Testis (tissue), 5 donors: ENCODE measurements at places on chromosomes 7 and 10.

DNA sequence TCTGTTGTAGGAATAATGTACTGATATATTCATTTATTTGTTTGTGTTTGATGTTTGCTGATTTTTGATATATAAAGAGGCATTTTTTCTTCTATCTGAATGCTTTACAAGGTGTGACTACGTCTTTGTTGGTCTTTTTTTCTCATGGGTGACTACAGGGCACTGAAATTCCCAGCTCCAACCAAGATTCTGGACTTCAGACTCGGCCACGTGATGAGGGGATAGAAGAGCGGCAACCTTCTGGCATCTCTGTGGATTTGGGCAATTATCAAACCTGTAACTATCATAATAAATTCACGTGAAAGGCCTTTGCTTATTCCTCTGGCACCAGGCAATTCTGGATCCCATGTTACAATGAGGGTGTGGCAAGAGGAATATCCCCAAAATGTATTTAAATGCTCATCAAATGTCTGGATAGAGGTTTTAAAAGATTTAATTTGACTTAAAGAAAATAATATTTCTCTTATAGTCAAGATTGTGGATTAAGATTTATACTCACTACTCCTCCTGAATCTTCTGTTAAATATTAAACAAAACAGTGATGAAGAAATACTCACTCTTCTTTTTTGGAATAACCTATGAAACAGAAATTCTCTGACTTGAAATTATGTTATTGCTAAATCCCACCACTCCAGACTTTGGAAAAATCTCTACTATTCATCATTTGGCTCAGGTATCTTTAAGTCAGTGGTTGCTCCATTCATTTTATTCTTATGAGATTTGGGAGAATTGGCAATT is 276.3 kb downstream of the GPR37 start:
- no peak for DNase-seq
- no peaks in the 10 kb centered on the region for H3K27me3 ChIP-seq
- H3K4me1 ChIP-seq = no peaks in the 10 kb centered on the region
- H3K36me3 ChIP-seq = no peaks in the 10 kb centered on the region
- no peak overlapping the region for H3K4me3 ChIP-seq

DNA sequence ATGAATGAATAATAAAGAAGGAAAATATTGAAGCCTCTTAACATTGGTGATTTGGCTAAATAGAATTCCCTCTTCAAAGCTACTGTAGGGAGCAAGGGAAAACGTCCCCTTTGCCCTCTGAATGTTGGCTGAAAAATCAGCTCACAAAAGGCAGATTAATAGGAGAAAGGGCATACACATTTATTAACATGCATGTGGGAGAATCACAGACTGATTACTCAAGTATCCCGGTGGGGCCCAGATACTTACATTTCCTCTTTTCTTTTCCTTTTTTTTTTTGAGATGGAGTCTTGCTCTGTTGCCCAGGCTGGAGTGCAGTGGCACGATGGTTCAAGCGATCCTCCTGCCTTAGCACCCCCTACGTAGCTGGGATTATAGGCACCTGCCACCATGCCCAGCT is 68.5 kb downstream of the HK1 start:
- H3K4me1 ChIP-seq = peaks cover 8% of the 10 kb centered on the region
- DNase-seq = no peak
- H3K36me3 ChIP-seq = no peaks in the 10 kb centered on the region
- H3K4me3 ChIP-seq = no peak overlapping the region
- no peak overlapping the region for H3K27ac ChIP-seq

GRCh38 chr10:112283100-112283499 is at the start of gene TECTB:
TECTB (plus strand) TSS chr10:112283400; CDS start chr10:112283735, 335 bp downstream.
- H3K4me1 ChIP-seq = no peaks in the 10 kb centered on the region
- no peak within 1 kb of the TSS for H3K4me3 ChIP-seq
- H3K27me3 ChIP-seq = no peaks in the 10 kb centered on the region
- no peak for DNase-seq
- H3K36me3 ChIP-seq = no peaks in the 10 kb centered on the region

DNA sequence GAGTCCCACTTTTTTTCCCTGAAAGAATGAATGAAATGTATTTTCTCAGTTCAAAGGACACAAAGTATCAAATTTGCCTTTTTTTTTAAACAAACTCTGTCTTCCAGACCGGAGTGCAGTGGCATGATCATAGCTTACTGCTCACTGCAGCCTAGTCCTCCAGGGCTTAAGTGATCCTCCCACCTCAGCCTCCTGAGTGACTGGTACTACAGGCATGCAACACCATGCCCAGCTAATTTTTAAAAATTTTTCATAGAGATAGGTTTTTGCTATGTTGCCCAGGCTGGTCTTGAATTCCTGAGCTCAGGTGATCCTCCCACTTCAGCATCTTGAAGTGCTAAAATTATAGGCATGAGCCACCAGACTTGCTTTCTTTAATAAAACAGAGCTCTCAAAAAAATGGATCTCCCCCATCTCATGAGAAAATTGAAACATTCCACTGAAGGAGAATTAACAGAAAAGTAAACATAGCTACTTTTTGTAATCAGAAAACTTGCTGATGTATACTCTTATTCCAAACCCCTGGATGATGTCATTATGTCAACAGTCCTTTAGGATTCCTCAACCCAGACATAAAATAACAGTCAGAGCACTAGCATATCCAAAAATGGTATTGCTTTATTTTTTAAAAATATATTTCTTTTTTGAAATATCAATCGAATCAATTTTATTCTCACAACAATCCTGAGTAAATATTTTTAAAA is 12.3 kb upstream of the TRDMT1 start:
- H3K4me3 ChIP-seq = no peak overlapping the region
- H3K27me3 ChIP-seq = no peaks in the 10 kb centered on the region
- peak; percentile 70 for DNase-seq
- H3K27ac ChIP-seq = no peak overlapping the region
- peaks cover 3% of the 10 kb centered on the region for H3K4me1 ChIP-seq

DNA sequence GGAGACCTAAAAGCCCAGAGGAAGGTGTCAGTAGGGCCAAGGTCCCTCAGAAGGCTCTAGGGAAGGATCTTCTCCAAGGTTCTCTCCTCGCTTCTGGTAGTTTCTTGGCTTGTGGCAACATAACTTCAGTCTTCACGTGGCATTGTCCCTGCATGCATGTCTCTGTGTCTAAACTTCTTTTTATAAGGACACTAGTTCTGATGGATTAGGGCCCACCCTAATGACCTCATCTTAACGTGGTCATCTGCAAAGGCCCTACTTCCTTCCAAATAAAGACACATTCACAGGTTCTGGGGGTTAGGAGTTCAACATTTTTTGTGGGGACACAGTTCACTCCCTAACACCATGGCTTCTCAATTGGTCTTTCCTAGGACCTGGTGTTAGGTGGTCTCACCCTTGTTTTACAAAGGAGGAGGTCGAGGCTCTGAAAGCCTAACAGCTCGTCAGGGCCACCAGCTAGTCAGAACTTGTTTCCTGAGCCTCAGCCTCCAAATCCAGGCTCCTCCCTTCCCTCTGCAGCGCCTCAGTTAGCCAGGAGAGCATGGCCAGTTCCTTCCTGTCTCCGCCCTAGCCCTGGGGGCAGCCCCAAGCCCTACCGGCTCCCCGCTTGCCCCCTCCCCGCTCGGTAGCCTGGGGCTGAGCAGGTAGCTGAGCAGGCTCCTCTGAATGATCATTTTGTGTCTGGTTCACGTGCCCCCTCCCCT is 109.7 kb upstream of the PPIF start:
- H3K36me3 ChIP-seq = no peaks in the 10 kb centered on the region
- peaks cover 8% of the 10 kb centered on the region for H3K4me1 ChIP-seq
- no peak overlapping the region for H3K27ac ChIP-seq

DNA sequence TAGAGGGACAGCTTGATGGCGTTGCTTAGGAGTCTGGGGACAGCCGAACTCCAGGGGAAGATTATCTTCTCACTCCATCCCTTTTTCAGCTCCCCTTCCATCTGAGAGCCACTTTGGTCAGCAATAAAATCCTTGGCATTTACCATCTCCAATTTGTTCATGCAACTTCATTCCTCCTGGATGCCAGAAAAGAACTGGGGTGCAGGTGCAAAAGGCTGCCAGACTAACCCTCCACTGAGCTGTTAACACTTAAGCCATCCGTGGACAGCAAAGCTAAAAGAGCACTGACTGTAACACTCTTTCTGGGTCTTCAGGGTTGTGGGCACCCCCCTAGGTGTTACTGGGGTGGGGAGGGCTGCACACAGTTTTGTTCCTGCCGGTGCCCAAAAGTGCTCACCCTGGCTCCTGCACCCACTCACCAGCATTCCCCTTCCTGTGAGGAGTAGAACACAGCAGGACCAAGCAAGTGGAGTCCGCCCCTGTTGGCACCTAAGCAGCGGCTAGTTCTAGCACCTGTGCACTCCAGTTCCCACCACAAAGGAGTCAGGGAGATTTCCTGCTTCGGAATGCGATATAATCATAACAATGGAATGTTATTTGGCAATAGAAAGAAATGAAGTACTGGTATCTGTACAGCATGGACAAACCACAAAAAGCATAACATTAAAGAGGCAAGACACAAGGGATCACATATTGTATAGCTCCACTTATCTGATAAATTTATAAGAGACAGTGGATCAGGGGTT is 95.1 kb downstream of the NPY start:
- H3K36me3 ChIP-seq = no peaks in the 10 kb centered on the region
- H3K4me1 ChIP-seq = no peaks in the 10 kb centered on the region
- no peak for DNase-seq
- no peaks in the 10 kb centered on the region for H3K27me3 ChIP-seq
- H3K4me3 ChIP-seq = no peak overlapping the region
- H3K27ac ChIP-seq = no peak overlapping the region

GRCh38 chr10:116608686-116609594 is 11.8 kb upstream of the PNLIPRP2 start:
- H3K27ac ChIP-seq = no peak overlapping the region
- H3K36me3 ChIP-seq = no peaks in the 10 kb centered on the region
- no peaks in the 10 kb centered on the region for H3K27me3 ChIP-seq
- H3K4me3 ChIP-seq = peak overlapping the region; percentile 44

- no peak overlapping the region for H3K4me3 ChIP-seq
- H3K27me3 ChIP-seq = no peaks in the 10 kb centered on the region
- no peak overlapping the region for H3K27ac ChIP-seq
- DNase-seq = no peak
- no peaks in the 10 kb centered on the region for H3K4me1 ChIP-seq
Observed at GRCh38 chr7:102444961-102445673, 11.7 kb downstream of the ORAI2 start.

DNA sequence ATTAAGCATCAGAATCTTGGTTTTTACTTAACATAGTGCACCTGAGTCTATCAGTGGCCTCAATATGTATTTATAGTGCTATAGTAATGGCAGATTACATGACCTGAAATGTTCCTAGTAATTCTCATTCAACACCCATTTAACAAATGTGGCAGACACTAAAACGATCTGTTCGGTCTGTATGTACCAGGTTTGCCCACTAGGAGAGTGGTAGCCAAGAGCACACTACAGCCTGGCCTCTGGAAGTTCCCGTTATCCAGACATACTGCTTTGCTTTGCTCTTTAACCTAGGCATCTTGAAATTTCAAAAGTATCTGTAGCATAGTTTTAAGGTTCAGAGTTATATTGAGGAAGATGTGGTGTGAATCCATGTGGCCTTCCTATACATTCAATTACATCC is 395.7 kb upstream of the NRG3 start:
- no peak for DNase-seq
- H3K27me3 ChIP-seq = no peaks in the 10 kb centered on the region
- no peaks in the 10 kb centered on the region for H3K4me1 ChIP-seq
- H3K4me3 ChIP-seq = no peak overlapping the region
- H3K27ac ChIP-seq = no peak overlapping the region

DNA sequence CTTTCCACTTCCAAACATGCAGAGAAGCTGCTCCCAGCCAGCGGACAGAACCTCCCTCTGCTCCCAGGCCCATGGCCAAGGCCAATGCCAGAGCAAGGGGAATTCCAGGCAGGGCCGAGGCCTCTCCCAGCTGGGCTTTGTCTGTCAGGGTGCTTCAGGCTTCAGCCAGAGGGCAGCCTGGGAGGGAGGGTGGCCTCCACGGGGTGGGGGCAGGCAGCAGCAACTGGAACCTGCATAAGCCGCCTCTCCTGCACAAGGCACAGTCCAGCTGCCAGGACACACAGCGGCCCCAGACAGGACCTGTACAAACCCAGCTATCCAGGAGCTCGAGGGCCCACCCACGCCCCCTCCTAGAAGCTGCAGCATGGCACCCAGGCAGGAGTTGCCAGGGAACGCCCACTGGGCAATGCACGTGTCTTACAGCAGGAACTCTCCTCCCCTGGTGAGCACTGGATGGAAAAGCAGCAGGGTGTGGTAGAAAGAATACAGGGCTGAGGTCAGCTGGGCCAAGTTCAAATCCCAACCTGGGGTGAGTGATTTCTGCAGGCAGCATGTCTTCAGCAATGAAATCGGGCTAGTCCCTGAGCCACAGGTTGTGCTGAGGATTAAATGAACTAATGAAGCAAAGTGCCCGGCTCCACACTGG is 7.6 kb downstream of the FAM53B start:
- H3K27me3 ChIP-seq = no peaks in the 10 kb centered on the region
- no peak overlapping the region for H3K4me3 ChIP-seq
- H3K4me1 ChIP-seq = peaks cover 95% of the 10 kb centered on the region
- peak; percentile 92 for DNase-seq
- peak overlapping the region; percentile 89 for H3K27ac ChIP-seq

DNA sequence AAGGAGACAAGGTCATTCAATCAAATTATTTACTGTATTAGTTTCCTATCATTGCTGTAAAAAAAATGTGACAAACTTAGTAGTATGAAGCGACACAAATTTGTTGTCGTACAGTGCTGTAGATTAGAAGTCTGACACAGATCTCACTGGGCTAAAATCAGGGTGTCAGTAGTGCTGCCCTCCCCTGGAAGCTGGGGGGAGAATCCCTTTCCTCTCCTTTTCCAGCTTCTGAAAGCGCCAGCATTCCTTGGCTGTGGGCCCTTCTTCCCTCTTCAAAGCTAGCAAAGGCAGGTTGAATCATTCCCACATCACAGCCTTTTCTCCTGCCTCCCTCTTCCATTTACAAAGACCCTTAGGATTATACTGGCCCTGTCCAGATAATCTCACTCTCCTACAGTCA is 28.0 kb downstream of the VPS41 start:
- H3K27ac ChIP-seq = no peak overlapping the region
- H3K4me3 ChIP-seq = no peak overlapping the region
- H3K27me3 ChIP-seq = no peaks in the 10 kb centered on the region
- H3K4me1 ChIP-seq = no peaks in the 10 kb centered on the region
- DNase-seq = no peak

- H3K4me1 ChIP-seq = no peaks in the 10 kb centered on the region
- no peaks in the 10 kb centered on the region for H3K36me3 ChIP-seq
- no peak for DNase-seq
- H3K27me3 ChIP-seq = no peaks in the 10 kb centered on the region
- no peak overlapping the region for H3K4me3 ChIP-seq
Observed at GRCh38 chr7:20293336-20293735, 37.4 kb upstream of the ITGB8 start.
